Stimulated activated CD4-positive, alpha-beta T cell treated with anti-CD3 and anti-CD28 coated beads, Interleukin-1b, Interleukin-23, amount 100 ng/mL, for 48 hours (primary cell): ENCODE measurements at places on chromosomes 13 and 19.

GRCh38 chr13:55617241-55617640, 1523.5 kb upstream of the PRR20A start:
- DNase-seq, result no peak

- DNase-seq, result no peak
Measured at GRCh38 chr19:33260628-33261418, 35.2 kb upstream of the SLC7A10 start.

DNA sequence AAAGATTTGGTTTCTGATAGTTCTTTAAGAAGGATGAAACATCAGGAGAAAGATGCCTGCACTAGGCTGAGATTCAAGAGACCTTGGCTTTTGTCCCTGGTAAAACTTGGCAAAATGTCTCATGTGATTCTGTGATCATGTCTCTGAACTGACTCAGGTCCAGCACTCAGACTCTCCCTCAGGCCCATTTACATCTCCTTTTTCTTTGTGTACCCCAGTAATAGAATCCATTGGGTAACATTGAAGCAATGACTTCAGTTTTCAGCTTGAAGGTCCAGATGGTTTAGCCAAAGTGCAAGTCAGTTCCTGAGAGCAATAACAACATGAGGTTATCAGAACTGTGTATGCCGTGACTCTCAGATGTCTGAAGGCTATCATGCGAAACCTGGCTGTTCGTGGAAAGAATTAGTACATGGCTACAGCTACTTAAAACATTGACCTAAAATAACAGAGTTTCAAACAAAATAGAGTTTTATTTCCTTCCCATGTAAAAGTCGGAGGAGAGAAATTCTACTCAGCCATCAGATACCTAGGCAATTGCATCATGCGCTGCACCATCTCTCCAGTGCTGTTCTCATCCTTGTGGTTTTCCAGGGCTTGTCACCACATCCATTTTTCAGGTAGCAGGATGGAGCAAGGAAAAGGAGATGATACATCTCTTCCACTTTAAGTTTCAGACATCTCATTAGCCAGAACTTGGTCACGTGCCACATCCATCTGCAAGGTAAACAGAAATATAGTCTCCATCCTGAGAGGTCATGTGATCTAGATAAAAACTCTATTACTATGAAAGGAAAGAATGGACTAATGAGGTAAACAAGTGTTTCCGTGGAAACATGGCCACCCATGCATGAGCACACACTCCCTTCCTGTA, 117.3 kb downstream of the POSTN start:
- DNase-seq, result no peak

DNA sequence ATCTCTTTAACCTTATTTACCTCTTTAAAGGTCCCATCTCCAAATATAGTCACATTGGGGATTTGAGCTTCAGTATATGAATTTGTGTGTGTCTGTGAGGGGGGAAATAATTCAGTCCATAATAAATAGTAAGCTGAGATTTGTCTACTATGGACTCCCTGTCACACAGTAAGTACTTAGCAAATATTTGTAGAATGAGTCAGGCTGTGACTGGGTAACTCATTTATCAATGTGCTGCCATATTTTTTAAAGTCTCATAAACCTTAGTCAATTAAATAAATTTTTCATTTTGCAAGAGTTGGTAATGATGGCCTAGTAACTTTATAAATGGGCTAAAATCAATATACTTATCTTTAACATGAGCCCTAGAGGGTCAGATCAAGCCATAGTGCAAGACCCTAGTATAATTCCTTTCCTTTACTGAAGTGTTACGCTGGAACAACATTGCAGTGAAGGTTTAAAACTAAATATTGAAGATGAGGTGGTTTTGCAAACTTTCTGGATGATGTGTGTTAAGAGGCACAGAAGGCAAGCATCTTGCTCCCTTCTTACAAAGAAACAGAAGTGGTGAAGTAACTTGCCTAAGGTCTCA, 305.1 kb downstream of the KCNRG start:
- DNase-seq, result no peak

- DNase-seq, result no peak
Measured at GRCh38 chr19:4391701-4392483, 8.5 kb downstream of the SH3GL1 start.

GRCh38 chr19:28372576-28373247, 840.2 kb downstream of the UQCRFS1 start:
- DNase-seq, result no peak

DNA sequence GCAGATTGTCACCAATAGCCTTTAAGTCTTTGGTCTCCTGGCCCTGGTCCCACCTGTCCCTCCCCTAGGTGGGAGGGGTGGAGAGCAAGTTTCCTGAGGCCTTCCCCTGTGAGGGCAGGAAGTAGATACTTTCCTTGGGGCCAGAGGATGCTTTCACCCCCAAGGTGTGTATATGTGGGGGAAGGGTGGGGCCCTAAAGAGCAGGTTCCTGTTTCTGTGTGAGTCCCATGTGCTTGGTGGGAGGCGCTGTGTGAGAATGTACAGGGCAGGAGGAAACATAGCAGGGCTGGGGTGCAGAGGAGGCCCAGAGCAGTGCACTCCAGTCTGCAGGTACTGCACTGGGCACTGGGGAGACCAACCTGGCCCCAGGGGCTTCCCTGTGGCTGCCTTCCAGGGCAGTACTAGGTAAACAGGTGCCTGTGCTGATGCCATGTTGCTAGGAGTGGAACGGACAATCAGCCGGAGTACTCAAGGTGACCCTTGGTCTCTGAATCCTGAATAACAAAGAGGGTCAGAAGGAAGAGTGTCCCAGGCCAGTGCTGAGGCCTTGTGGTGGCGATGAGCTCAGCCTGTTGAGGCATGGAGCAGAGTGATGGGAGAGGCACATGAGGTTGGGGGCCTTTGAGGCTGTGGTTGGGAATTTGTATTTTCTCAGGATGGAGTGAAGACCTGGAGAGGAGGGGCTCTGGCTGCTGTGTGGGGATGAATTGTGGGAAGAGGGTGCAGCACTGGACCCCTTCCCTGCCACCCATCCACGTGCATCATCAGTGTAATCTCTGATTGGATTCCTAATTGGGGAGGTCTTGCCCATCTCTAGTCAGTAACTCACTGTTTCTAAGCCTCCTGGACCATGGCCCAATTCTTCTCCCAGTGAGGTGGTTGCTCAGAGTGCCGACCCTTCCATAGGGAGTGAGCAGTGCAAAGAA, 5.1 kb downstream of the EGLN2 start:
- DNase-seq, result peak; percentile 61

DNA sequence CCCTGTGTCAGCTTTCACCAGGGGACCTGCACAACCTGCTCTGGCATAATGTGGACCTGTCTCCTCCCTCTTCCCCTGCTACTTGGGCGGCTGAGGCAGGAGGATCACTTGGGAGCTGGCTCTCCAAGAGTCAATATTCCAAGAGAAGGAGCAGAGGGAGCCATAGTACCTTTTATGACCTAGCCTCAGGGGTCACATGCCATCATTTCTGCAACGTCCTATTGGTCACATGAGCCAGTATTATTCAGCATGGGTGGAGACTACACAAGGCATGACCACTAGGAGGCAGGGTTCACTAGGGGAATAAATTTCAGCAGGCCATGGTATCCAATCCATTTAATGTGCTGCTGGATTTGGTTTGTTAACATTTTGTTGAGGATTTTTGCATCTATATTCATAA, 12.0 kb upstream of the SHFL start:
- peak; percentile 54 for DNase-seq
